HFFc6 (cell line): ENCODE measurements at places on chromosomes 2 and 18. TPM values are rescaled to one million over a fixed set of nuclear protein-coding genes. Genes with fewer than 3 reads are reported as not detected.
A peak's percentile ranks its signal among the peaks of the same experiment; 100 is the strongest.

The RAB6C gene
- not detected in 3 replicates for total RNA-seq

GRCh38 chr18:63298400-63299365, 20.9 kb downstream of the BCL2 start:
- DNase-seq: no peak

DNA sequence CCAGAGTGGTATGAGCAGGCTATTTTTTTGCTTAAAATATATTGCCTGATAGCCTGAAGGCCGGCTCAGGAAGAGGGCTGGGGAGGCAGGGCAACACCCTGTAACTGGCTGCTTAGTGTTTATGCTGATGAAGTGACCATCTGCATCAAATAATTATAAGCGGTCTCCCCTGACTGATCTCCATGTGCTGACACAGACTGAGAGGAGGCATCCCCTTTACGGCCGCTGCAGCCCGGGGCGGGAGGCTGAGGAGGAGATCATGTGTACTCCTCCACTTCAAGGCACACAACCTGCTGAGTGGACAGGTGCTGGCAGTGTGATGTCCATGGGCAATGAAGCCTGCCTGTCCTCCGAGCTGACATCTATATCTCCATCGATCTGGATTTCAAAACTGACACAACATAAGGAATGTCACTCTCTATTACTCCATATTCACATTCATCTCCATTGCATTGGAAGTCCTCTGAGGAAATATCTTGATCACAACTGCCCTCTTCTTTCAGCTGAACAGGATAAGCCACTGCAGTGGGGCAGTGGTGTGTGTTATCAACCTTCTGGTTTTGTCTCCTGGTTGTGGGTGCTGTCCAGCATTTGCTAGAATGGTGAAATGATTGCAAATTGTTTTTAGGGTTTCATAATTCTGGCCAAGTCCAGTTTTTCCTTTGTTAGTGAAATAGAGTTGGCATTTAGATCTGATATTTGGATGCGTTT, 143.5 kb downstream of the AQP4 start:
- DNase-seq: no peak

DNA sequence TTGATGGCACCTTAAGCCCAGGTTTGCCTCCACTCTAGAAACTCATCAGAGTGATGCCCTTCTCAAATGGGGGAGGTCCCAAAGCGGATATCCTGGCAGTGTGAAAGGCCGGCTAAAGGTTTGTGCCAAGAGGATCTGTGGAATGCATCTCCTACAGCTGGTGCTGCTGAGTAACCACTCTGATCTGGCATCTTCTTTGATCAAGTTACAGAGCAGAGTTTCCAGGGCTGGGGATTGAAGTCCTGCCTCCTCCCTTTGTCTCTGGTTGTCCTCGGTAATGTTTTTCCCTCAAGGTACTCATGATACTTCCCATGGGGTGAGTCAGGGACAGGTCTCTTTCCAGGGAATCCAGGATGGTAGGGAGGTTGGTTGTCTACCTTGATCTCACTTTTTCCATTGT, 24.6 kb downstream of the PRKRA start:
- DNase-seq: peak; percentile 13

DNA sequence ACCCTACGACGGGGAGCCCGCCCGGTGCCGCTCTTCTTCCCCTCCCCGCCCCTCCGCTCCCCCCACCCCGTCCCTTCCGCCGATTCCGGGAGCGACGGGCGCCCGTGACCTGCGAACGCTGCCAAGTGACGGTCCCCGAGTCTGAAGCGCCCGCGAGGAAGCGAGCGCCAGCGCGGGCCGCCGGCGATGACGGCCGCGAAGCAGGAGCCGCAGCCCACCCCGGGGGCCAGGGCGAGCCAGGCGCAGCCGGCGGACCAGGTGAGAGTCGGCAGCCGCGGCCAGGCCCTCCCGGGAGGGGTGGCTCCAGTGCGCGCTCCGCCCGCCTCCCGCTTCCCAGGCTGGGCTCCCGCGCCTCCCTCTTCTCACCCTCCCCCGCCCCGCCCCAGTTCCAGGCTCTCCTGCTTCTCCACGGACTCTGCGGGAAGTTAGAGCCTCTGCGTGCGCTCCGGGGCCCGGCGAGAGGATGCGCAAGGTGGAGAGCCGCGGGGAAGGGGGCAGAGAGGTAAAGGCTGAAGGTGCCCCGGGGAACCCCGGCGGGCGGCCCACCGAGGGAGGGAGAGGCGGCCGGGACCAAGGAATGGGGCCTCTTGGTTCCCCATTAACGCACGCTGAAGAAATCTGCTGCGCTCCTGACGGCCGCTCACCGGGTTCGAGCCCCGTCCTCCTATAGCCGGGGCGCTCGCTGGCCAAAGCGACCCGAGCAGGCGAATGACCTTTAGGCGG, 719.5 kb downstream of the DPP10 start:
- DNase-seq: no peak

DNA sequence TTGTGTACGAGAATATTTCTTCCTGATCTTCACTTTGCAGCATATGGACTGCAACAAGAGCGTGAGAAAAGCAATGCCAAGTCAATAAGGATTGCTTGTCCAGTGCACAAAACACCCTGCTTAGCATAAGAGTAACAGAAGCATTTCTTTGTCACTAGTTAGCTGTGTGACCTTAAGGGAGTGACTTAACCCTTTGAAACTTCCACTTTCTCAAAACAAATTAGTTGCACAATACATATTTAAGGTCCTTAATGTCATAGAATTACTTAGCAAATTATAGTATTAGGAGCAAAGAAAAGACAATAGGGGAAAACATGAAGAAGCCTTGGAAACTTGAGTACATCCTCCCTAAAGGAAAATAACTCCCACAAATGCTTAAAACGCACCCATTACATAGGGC, 230.1 kb downstream of the RNF152 start:
- DNase-seq: no peak

DNA sequence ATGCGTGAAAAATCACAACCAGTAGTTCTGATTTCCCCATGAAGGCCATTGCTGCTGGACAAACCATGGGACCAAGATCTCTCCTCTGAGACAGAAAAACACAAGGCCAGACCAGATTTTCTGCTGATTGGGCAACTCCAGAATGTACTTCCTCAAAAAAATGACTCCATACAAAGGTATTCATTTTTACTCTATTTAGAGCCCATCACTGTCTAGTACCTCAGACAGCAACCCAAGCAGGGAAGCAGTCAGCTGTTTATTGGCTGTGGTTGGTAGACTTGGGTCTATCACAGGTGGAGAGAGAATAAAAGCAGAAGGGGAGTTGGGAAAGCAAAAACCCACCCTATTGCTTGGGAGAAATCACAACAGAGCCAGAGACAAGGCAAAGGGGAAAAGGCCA, 219.9 kb downstream of the PIK3C3 start:
- DNase-seq: peak; percentile 8
